Calu3 (cell line): ENCODE measurements at places on chromosomes 1 and 21. TPM values are rescaled to one million over a fixed set of nuclear protein-coding genes. Genes with fewer than 3 reads are reported as not detected.

- H3K4me3 ChIP-seq, result no peak overlapping the region
- H3K4me1 ChIP-seq, result no peaks in the 10 kb centered on the region
- no peaks in the 10 kb centered on the region for H3K36me3 ChIP-seq
- no peaks in the 10 kb centered on the region for H3K27me3 ChIP-seq
- H3K27ac ChIP-seq, result no peak overlapping the region
These were observed 494.7 kb downstream of the SMYD3 start for GRCh38 chr1:246012341-246012740.

GRCh38 chr1:198598796-198599321 is 40.0 kb upstream of the PTPRC start:
- DNase-seq, result no peak
- no peak overlapping the region for H3K27ac ChIP-seq
- H3K4me1 ChIP-seq, result peaks cover 23% of the 10 kb centered on the region
- H3K27me3 ChIP-seq, result no peaks in the 10 kb centered on the region
- H3K4me3 ChIP-seq, result no peak overlapping the region

GRCh38 chr21:39065917-39066316 is 117.3 kb downstream of the PSMG1 start:
- no peaks in the 10 kb centered on the region for H3K4me1 ChIP-seq
- H3K4me3 ChIP-seq, result no peak overlapping the region
- H3K27me3 ChIP-seq, result no peaks in the 10 kb centered on the region
- no peak overlapping the region for H3K27ac ChIP-seq
- DNase-seq, result no peak
- H3K36me3 ChIP-seq, result no peaks in the 10 kb centered on the region

DNA sequence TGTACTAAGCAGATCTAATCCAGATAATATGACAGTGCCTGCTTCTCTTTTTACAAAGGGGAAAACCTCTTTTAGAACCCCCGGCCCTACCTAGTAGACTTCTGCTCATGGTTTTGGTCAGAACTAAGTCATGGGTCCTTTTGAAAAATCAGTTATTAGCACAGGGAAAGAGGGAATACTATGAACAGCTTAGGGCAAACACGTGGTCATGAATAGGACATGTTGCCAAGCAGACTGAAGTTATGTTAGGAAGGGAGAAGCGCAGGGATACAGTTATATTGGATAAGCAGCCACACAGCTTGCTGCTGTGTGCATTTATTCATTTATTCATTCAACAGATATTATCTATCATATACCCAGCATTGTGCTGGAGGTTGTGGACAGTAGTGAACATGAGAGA is 25.3 kb upstream of the IGSF3 start:
- H3K36me3 ChIP-seq, result no peaks in the 10 kb centered on the region
- no peak overlapping the region for H3K4me3 ChIP-seq
- H3K27ac ChIP-seq, result no peak overlapping the region
- DNase-seq, result no peak
- no peaks in the 10 kb centered on the region for H3K27me3 ChIP-seq

GRCh38 chr1:244665771-244666217 is 12.9 kb downstream of the DESI2 start:
- DNase-seq, result no peak
- H3K36me3 ChIP-seq, result no peaks in the 10 kb centered on the region
- H3K27me3 ChIP-seq, result no peaks in the 10 kb centered on the region

DNA sequence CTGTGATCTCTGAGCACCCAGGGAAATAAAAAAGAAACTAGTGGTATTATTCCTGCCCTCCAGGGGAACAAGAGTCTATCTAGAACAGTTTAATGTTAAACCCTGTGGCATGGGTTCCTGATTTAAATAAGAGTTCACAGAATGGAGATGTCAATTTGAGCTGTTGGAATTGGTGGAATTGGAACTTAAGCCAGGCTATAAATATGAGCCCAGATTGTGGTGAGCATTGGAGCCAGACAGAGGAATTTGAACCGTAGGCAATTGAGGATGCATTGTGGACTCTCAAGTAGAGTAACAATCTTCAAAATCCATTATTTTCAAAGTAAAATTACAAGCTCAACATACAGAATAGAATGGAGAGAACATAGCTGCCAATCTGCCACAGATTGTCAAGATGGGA is 98.2 kb downstream of the NEK7 start:
- no peak overlapping the region for H3K4me3 ChIP-seq
- no peaks in the 10 kb centered on the region for H3K36me3 ChIP-seq
- no peaks in the 10 kb centered on the region for H3K27me3 ChIP-seq

- H3K27ac ChIP-seq, result no peak overlapping the region
- DNase-seq, result peak; percentile 21
- no peaks in the 10 kb centered on the region for H3K4me1 ChIP-seq
- no peaks in the 10 kb centered on the region for H3K36me3 ChIP-seq
- no peak overlapping the region for H3K4me3 ChIP-seq
These were observed 36.3 kb upstream of the IL10 start for GRCh38 chr1:206808615-206809014.

DNA sequence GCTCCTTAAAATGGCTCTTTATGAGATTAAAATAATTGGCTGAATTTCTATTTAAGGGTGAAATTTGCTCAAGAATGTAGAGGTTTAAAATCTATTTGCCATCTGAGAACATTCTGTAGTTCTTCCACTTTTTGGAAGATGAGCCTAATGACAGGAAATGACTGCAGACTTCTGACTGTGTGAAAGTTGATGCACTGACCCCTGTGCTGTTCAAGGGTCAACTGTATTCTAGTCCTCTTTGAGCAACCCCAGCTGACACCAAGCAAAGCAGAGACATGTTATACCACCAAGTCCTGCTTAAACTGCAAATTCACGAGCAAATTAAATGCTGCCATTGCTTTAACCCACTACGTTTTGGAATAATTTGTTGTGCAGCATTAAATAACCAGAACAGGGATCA is 26.6 kb downstream of the DDAH1 start:
- H3K27ac ChIP-seq, result no peak overlapping the region
- peaks cover 5% of the 10 kb centered on the region for H3K36me3 ChIP-seq
- H3K4me3 ChIP-seq, result no peak overlapping the region
- H3K27me3 ChIP-seq, result no peaks in the 10 kb centered on the region
- peaks cover 34% of the 10 kb centered on the region for H3K4me1 ChIP-seq

SPATA1 gene
- total RNA-seq, result 0.52 and 0.73 TPM in 2 replicates
